ENCODE measurements at places on chromosomes 6 and 20.
A peak's percentile ranks its signal among the peaks of the same experiment; 100 is the strongest.

GRCh38 chr6:40482532-40482931, 104.6 kb downstream of the LRFN2 start:
- peak; percentile 8 for DNase-seq

DNA sequence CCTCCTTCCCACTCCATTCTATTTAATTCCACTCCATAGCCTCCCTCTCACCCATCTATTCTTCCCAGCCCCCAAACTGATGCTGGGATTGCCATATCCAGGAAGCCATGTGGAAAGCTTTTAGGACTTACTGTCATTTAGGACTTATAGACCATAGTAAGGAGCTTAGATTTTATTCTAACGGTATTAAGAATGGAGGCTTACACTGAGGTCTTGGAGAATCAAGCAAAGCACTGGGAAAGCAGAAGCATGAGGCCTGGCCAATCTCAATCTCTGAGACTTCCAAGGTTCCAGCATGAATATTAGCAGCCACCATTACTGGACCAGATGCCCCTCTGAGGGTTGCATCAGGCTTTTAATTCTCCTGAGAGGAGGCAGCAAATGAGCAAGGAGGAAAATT, 1.4 kb downstream of the CST9 start:
- no peak for DNase-seq

DNA sequence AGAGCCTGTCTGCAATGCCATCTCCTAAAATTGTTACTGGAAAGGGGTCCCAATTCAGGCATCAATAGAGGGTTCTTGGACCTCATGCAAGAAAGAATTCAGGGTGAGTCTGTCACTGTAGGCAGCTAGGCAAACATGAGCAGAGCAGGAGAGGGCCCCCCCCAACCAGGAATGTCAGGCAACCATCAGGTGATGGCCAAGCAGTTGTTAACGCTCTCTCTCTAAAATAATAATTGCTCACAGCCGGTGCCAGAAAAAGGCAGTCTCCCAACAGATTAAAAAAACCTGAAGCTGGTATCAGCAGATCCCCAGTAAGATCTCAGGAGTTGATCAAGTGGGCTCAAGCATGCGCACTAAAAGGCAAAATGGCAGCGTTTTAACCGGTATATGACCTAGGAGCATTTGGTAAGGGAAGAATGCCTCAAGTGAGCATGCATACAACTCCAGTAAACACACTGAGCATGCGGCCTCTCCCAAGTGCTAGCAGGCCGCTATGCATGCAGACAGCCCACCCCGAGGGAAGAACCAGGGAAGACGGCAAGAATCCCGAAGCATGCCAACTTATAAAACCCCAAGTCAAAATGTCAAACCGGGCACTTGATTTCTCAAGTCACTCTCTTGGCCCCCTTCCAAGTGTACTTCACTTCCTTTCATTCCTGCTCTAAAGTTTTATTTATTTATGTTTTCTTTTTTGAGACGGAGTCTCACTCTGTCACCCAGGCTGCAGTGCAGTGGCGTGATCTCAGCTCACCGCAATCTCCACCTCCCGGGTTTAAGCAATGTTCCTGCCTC, 44.0 kb upstream of the RNGTT start:
- peak; percentile 48 for DNase-seq

- no peak for DNase-seq
Observed at GRCh38 chr6:88588938-88589337, 374.5 kb downstream of the RNGTT start.

- DNase-seq, result peak; percentile 68
Observed at GRCh38 chr6:8181951-8182845, 79.8 kb upstream of the EEF1E1 start.

GRCh38 chr6:151592449-151593159, 98.8 kb downstream of the CCDC170 start:
- no peak for DNase-seq
